Stimulated activated CD8-positive, alpha-beta memory T cell treated with anti-CD3 and anti-CD28 coated beads, Interleukin-2, amount 100 ng/mL, for 1 hour (primary cell): ENCODE measurements at places on chromosomes 6 and 20.

DNA sequence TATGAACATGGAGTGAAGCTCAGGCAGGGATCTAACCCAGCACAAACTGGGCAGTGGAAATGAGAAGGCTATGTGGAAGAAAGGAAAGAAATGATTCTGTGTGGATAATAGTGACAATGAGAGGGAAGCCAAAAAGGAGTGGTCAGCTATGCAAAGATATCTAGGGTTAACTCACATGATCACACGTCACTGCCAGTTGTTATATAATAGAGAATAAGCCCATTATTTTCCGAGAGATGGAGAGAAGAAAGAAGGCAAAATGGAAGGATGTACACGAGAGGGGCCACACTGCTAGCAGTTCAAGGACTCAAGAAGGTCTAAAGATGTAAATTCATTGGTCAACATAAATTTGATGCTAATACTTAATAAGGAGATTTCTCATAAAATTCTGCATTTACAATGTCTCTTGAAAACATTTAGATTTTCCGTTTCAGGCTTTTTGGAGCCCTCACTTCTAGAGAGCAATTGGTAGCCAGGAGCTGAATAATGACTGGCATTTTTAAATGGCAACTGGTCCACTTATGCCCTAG lies 18.8 kb upstream of the RCAN2 start:
- DNase-seq = no peak

DNA sequence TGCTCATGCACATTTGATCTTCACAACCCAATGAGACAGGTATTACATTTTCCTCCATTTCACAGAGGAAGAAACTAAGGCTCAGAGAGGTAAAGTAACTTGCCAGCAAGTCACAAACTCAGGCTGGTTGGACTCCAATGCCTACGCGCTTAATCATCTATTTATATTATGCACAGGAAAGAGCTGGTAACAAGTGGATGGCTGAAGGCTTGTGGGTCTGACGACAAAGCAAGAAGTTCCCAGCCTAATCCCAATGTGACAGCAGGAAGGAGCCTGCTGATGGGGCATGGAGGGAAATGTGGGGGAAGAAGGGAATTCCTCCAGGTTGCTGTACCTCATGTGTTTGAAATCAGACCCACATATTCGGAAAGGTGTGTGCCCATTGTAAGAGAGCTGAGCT lies 3.9 kb downstream of the CDH22 start:
- no peak for DNase-seq

- DNase-seq = no peak
Measured at GRCh38 chr6:163695414-163695864, 280.9 kb downstream of the QKI start.

DNA sequence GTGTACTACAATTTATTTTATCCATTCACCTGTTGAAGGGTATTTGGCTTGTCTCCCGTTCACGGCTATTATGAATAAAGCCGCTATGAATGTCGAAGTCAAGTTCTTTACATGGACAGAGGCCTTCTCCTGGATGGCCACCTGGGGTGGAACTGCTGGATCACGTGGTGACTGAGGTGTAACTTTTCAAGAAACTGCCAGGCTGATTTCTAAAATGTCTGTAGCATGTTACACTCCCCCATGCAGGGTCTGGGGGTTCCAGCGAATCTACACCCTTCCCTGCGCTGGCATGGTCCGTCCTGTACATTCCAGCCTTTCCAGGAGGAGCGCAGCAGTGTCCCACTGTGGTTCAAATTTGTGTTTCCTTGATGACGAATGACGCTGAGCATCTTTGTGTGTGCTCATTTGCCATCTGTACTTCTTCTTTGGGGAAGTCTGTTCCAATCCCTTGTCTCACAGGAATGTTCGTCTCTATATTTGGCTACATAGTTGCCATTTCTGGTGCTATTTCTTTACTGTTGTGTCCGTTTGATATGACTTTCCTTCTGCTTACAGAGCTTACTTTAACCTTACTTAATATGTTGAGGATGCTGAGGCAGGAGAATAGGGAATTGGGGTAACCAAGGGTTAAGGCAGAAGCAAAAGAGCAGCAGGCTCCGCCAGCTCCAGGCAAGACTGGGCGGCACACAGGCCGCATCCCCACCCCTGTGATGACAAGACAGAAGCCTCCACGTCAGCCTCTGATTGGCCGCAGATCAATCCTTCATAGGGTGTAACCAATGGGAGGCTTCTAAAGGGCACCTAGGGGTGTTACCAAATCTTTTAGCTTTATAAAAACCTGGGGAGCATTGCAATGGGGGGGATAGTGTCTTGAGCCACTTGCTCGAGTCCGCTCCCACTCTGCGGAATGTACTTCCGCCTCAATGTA lies 106.6 kb downstream of the TAF4 start:
- DNase-seq = no peak

- DNase-seq = no peak
Measured at GRCh38 chr6:116572162-116572561, 858 bp downstream of the RWDD1 start.

- no peak for DNase-seq
Measured at GRCh38 chr20:52536841-52537400, 345.3 kb upstream of the ZFP64 start.

- DNase-seq = no peak
Measured at GRCh38 chr6:39861663-39862062, 69.5 kb downstream of the DAAM2 start.

GRCh38 chr20:58481481-58482021 lies 33.6 kb downstream of the APCDD1L start:
- DNase-seq = no peak

DNA sequence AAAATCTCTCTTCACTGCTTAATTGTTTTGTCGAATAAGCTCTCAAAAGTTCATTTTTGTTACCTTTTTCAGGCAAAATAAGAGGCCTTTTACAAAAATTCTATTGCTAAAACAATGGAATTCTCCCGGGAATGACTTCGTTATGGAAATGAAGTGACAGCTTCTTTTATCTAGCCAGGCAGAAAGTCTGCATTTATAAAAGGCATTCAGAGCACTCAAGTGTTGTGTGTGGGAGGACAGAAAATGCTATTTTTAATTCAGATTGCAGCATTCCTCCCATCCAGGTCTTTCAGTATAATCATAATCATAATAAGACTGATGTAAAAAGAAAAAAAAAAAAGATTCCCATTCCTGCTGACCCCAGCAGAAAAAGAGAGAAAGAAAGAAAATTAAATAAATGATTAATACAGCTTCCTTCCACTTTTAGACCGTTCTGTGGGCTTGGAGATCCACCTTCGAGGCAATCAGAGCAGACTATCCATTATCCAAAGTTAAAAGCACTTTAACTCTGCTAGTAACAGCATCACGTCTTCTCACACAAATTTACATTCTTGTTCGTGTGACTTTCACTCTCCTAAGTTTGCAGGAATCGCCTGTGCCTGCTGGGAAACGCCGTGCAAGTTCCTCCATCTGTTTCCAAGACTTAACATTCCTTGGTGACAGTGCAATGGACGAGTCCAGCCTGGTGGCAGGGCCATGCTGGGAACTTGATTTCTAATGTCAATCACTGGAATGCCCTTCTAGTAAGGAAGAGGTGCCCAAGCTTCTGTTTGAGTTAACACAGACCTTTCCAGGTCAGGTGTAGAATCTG lies 258.8 kb downstream of the GMPR start:
- DNase-seq = no peak

DNA sequence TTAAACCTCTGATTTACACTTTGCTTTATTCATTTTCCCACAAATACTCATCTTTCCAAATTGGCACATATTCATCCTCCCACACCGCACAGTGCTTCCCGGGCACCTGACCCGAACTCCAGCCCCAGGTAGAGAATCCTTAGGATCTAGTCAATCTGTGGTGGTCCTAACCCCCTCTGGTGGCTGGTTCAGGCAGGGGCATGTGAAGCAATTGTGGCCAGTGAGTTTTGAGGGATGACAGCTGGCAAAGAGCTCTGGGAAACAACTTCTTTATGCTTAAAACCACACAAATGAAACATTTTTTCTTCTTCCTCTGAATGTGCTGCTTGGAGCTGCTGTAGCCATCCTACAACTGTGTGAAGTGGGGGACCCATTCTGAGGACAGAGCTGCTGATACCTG lies 54.7 kb downstream of the ELOVL5 start:
- DNase-seq = no peak

DNA sequence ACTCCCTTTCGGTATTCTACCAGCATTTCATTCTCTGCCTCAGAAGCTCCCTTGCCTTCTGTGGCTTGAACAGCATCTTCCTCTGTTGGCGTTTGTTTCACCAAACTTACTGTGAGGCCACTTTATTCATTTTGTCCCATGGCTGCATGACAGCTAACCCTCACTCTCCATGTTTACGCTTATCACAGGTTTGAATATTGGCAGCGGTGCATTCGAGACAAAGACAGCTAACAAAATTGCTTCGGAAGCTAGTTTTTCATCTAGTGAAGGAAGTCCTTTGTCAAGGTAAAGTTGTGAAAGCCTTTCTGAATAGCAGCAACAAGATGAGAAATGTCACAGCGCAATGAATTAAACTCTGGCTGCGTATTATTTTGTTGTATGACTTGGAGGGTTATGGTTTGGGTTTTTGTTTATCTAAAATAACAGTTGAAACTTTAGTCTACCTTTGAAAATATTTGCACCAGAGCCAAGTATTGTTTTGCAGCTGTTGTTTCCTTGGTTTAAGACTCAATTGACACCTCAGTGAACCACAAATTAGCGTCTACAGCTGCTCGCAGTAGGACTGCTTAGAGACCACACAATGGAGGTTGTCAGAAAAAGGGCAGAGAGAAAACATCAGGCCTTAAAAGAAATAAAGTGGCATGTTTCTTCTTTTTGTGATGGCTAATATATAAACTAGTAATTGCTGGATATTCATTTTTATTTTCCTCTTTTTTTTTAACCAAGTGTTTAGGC lies 70.4 kb upstream of the XRN2 start:
- DNase-seq = no peak

DNA sequence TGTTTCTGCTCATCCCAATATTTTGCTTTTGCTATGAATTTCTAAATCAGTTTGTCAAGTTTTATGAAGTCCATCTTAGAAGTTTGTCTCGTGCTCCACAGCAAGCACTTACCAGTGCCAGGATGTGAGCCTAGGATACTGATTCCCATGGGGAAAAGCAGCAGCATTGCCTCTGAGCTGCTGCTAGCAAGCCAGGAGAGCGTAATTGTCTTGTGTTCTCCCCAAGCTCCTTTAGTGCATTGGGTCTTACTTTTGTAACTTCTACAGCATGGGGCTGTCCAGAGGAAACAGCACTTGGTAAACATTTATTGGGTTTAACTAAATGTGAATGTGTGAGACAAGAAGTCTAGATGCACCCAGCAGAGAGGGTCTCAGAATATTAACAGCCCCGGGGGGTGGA lies 76.1 kb downstream of the RNF182 start:
- no peak for DNase-seq

DNA sequence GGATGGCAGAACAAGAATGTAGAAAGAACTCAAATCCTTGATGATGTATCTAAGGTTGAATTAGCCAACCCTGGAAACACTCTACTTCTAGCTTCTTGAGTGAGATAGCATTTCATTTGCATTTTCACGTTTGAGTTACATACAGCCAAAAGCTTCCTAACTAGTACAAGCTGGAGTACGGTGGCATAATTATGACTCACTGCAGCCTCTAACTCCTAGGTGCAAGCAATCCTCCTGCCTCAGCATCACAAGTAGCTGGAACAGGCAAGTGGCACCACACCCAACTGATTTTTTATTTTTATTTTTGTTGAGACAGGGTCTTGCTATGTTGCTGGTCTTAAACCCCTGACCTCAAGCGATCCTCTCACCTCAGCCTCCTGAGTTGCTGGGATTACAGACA lies 36.5 kb upstream of the STK35 start:
- no peak for DNase-seq

DNA sequence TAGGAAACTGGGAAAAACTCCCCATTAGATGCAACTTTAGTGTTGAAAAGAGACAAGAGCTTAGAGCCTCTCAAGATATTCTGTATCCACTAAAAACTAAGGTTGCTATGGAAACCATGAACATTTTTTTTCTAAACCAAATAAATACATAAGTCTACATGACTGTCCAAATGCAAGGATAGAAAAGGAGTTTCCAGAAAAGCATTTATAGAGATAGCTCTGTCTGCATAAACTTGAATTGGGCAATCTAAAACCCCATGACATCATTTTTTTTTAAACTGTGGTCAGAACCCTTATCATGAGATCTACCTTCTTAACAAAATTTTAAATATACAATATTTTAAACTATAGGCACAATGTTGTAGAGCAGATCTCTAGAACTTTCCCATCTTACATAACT lies 36.4 kb upstream of the FAM83B start:
- DNase-seq = no peak

GRCh38 chr20:21182832-21183563 lies 57.1 kb downstream of the KIZ start:
- DNase-seq = no peak

GRCh38 chr6:122869437-122870024 lies 80.5 kb downstream of the SMPDL3A start:
- no peak for DNase-seq

DNA sequence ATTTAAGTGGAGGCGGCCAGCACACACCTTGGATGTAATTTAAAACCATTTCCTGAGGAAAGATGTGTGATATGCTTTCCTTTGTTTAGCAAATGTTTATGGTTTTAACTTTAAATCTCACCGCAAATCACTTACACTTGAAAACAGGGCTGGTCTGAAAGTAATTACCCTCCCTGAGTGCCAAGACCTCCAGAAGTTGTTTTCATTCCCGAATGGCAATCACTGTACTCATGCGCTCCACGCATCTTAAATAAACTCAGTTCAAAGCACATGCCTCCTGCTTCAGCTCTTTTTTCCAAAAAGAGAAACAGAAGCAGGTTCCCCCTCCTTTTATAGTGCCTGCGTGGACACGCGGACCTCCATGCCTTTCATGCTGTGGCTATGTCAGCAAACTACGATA lies 224.0 kb downstream of the SMOC2 start:
- DNase-seq = no peak

DNA sequence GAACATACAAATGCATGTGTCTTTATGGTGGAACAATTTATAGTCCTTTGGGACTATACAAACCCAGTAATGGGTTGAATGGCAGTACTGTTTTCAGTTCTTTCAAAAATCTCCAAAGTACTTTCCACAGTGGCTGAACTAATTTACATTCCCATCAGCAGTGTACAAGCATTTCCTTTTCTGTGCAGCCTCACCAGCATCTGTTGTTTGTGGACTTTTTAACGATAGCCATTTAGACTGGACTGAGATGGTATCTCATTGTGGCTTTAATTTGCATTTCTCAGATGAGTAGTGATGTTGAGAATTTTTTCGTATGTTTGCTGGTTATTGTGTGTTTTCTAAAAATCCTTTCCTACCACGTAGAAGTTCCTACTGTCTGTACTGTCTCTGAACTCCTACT lies 327.2 kb upstream of the ZFP64 start:
- no peak for DNase-seq

- DNase-seq = no peak
Measured at GRCh38 chr20:10611357-10611756, 62.4 kb downstream of the JAG1 start.
